ENCODE measurements at places on chromosomes 2 and 18. TPM values are rescaled to one million over a fixed set of nuclear protein-coding genes. Genes with fewer than 3 reads are reported as not detected.

DNA sequence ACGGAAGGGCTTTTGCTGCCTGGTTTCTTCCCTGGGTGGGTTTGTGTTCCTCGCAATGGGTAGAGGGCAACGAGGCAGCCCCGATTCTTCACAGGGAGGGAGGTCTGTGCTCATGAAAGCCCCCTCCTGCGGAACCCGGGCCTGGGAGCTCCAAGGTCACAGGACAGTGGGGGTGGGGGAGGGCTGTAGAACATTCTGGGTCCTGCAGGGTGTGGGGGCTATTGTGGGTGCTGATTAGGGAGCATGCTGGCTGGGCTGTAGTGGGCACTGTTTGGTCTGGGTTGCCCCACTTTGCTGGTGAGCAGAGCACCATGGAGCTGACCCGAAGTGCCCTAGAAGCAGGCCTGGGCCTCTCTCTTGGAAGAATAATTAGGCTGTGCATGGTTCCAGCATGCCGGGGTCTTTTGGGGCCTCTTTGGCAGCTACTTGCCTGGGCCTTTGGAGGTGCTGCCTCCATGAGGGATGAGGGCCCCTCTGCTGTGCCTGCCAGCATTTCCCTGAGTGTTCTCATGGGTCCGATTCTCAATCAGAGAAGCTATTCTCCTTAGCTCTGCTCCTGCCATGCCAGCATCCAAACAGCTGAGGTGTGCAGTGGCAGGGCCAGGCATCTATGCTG, 232.2 kb upstream of the HS6ST1 start:
- DNase-seq: no peak

GRCh38 chr18:27762054-27762453, 414.9 kb downstream of the CDH2 start:
- DNase-seq: no peak

GRCh38 chr18:45169610-45170009, 445.7 kb upstream of the SLC14A2 start:
- DNase-seq: no peak

- no peak for DNase-seq
These were observed 76.6 kb downstream of the CDH7 start for GRCh38 chr18:65827444-65827843.

DNA sequence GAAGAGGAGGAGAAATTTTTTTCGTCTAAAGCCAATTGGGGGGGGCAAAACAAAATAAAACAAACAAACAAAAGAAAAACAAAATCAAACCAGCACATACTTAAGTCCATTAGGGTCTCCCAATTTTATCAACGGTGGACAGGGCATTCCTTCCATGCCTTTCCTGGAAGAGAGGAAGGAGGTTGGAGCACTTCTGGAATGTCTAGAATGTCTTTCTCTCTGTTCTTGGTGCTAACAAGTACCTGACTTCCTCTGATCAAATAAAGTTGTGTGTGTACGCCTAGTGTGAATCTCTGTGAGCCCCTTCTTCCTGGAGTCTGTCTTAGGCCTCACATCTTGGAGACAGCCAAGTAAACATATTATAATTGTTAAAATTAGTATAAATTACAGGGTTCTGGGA, 399.0 kb upstream of the LRRTM1 start:
- no peak for DNase-seq

DNA sequence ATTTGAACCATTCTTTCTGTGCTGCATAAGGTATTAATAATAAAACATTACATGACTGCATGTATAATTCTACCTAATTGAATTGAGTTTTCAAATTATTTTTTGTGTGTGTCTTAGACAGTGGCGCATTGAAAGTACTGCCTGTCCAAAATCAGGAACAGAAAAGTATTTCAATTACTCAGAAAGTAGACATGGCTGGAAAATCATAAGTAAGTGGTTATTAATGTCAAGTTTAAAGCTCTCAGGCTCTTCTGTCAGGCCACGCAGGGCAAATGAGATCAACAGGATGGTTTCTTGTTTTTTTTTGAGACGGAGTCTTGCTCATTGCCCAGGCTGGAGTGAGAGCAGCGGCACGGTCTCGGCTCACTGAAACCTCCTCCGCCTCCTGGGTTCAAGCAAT, 32.4 kb upstream of the DARS1 start:
- DNase-seq: no peak

- DNase-seq: no peak
These were observed 260.2 kb upstream of the ST6GAL2 start for GRCh38 chr2:107146181-107146580.

DNA sequence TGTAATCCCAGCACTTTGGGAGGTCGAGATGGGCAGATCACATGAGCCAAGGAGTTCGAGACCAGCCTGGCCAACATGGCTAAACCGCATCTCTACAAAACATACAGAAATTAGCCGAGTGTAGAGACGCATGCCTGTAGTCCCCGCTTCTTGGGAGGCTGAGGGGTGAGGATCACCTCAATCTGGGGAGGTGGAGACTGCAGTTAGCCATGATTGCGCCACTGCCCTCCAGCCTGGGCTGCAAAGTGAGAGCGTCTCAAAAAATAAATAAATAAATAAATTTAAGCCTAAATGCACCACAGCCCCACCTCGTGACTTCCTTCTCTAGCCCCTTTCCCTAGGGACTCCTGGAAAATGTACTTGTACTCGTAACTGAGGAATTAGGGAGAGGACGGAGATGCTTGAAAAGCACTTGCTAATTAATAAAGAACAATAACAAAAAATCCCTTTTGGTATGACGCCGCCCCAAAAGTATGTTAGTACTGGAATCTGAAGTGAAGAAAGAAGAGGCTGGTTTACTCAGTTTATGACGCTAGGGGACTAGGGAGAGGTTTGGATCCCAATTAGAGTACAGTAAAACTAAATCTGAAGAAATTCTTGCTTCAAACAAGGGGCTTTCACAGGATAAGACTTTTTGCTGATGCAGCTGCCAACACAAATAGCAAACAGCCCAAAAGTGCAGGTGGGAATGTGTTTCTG, 887 bp upstream of the ZNF396 start:
- DNase-seq: no peak

DNA sequence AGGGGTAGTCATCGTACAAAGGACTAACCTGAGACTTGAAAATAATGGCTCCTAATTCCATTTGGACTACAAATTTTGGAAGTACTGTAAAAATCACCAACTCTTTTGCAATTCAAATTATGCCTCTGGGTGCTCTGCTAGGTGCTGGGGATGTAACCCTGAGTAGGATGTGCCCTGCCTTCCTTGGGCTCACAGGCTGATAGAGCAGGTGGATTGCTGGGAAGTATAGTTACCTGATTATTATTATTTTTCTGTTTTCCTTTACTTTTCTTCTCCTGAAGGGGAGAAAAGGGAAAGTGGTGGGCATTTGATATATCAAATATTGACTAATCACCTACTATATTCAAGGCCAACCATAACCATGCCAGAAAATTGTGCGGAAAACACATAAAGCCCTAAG, 119.3 kb upstream of the RIOK3 start:
- DNase-seq: no peak

- no peak for DNase-seq
These were observed 1553.4 kb downstream of the LRP1B start for GRCh38 chr2:140577453-140577852.

DNA sequence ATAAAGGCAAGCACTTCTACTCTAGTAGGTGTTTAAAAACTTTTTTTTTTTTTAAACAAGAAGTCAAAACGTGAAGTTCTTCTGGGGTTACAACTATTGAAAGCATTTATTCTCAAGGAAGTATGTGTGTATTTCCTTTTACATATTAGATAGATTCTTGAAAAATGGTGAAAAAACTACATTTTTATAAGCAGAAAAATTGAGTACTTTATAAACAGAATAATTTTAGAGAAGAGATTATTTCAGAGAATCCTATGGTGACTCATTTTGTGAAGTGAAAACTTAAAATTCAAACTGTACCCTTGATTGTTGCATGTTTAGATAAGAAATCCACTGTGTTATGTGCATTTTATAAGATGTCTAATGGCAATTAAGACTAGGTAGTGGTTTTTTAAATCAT, 2.9 kb downstream of the EML4 start:
- no peak for DNase-seq

DNA sequence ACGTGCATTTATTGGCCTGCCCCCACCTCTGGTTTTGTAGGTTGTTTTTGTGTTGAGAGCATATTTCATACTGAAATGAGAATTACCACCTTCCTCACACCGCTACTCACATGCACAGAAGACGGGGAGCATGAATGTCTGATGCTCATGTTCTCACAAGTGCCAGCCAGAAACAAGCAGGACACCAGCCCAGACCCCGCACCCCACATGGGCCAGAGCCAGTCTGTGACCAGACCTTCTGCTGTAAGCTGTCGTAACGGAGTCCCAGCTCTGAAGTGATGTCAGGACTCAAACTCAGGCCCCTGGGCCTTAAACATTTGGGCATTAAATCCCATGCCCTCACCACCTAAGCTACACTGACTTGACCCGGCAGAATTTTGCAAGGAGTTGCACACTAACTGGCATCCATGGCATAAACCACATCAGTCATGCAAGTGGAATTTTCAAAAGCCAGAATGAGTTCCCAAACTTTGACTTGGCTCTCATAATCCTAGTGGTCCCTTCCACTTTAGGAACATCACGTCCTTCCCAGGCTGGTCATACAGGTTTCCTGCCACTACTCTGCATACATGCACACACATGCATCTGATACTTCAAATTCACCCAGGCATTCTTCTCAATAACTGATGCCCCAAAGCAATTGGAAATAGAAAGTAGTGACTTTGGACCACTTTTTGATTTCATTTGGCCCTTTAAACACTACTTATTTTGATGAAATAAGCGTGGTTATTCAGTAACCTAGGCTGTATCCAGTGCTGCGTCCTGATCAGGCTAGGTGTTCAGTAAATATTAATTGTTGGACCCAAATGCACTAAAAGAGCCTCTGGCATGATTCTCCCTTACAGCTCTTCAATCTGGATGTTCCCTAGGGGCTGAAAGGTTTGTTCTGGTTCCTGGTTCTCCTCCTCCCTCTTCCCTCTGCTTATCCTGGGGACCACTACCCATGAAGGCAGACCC, 223.1 kb upstream of the ID2 start:
- DNase-seq: no peak

DNA sequence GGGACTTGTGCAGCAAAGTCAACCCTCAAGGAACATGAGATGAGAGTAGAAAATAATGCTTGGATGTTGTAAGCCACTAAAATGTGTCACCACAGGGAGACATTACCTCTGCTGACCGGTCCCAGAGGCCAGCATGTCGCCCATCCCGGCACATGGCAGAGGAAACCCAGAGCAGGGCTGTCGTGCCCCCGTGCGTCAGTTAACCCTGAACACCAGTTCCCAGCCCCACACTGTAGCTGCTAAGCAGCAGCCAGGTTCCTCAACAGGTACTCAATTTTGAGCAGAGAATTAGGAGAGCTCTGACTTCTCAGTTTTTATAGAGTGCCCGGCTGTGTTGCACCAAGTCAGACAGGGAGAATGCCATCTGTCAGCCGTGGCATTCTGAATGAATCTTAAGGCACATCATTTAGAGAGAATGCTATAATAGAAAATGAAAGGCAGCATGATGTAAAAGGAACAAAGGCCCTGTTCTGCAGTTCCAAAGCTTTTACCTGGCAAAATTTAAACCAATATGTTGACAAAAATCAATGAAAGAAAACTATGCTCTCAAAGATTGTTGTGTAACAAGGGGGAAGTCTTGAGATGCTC, 307.9 kb downstream of the METTL4 start:
- no peak for DNase-seq

DNA sequence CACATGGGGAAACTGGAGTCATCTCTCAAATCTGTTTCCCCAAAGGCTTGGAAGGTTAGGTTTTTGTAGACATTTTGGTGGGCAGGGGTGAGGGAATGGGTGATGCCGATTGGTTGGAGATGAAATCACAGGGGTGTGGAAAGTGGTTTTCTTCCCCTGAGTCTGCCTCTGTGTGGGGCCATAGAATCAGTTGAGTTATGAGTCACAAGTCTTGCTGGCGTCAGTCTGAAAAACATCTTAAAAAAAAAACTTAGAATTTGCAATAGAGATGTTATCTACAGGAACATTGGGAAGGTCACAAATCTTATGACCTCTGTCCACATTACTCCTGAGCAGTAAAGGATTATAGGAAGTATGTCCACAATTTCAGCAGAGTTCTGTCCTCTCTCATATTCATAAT, 314.6 kb downstream of the CNTNAP5 start:
- no peak for DNase-seq

- no peak for DNase-seq
These were observed 132.0 kb upstream of the CCDC195 start for GRCh38 chr2:224847961-224848850.

GRCh38 chr2:99670768-99671734, 181.2 kb upstream of the REV1 start:
- DNase-seq: no peak

- no peak for DNase-seq
These were observed 95.3 kb upstream of the ASB18 start for GRCh38 chr2:236359426-236360045.

GRCh38 chr2:128292599-128293425, 25.9 kb downstream of the HS6ST1 start:
- no peak for DNase-seq

DNA sequence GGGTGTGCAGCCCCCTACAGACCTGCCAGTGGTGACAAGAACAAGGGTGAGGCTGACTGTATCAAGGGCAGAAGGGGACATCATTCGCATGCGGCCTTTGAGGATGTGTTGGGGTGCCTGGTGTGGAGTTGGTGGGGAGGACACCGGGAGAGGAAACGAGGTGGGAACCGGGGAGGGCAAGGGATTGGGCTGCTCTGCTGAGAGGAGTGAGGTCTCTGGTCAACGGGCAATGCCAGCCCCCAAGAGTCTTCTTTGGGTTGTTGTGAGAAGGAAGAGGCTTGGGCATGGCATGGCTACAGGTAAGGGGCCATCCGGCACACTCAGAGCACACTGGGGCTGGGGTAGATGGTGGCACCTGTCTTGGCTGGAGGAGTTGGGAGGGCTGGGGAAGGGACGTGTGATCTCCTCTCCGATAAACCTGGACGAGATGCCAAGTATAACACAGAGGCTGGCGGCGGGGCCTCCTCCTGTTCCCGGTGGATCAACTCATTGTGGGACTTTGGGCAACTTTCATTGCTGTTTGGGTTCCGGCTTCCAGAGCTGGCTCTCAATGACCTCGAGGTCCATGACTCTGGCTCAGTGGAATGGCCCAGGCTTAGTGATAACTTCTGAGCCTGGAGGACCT, 37.0 kb downstream of the KCNF1 start:
- DNase-seq: no peak

GRCh38 chr2:10265329-10266132, 37.2 kb upstream of the HPCAL1 start:
- DNase-seq: peak; percentile 56

DNA sequence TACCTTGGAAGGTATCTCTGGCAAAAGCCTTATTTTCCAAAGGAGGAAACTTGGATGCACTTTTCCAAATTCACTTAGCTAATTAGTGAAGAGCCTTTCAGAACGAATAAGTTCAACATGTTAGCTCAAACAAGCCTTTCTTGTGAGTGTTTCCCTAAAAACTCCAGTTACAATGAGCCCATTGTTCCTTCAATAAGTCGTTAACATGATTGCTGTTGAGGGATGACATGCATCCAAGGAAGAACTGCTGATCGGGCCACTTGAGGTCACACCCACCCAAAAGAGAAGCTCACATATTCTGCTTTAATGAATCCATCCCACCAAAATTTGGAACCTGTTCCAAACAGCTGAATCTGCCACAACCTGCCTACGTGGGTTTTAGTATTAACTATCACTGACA, 48.1 kb upstream of the SLC35G4 start:
- no peak for DNase-seq

The RTP5 gene
- 0.08 TPM for total RNA-seq

The CD226 gene
- total RNA-seq: 2.4 TPM

The MDH1B gene
- total RNA-seq: 1.3 TPM

The PROKR1 gene
- 0.08 TPM for total RNA-seq

The SLC9A4 gene
- not detected for total RNA-seq

The STARD6 gene
- total RNA-seq: not detected

The CREG2 gene
- 0.81 TPM for total RNA-seq

The SCG2 gene
- 0.97 TPM for total RNA-seq

The MSH6 gene
- 22.0 TPM for total RNA-seq

The SH3BP4 gene
- total RNA-seq: 9.1 TPM

The CYS1 gene
- 3.8 TPM for total RNA-seq

The OSGEPL1 gene
- 5.4 TPM for total RNA-seq

Measured in cardiac septum (tissue), 1 donor.